ENCODE measurements at places on chromosomes 11 and 22.

- DNase-seq = no peak
These were observed 22.4 kb upstream of the SC5D start for GRCh38 chr11:121270001-121270678.

GRCh38 chr11:69971741-69972140 lies 106.4 kb upstream of the ANO1 start:
- no peak for DNase-seq

GRCh38 chr11:125286486-125286885 lies 121.9 kb downstream of the PKNOX2 start:
- no peak for DNase-seq

DNA sequence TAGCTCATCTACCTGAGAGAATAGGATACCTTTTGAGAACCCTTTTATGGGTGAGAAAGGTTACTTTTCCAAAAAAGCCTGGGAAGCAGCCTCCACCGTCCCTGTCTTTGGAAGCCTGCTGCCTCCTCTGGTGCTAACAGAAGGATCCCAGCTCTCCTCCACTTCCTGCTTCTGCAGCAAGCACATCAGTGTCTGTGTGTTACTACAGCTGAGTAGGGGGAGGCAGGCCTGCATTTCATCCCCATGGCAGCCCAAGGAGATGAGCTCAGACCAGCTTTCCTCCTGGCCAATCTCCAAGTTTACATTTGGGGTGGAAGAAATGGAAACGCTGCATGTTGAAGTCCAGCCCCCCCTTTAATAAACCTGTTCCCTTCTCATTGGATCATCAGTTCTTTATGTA lies 7.4 kb upstream of the CCDC34 start:
- DNase-seq = no peak

- no peak for DNase-seq
These were observed 70.4 kb downstream of the NCAPD3 start for GRCh38 chr11:134153147-134153905.

- DNase-seq = peak; percentile 40
These were observed at the start of gene RTN4R for GRCh38 chr22:20268279-20269012. Gene RTN4R (minus strand): TSS chr22:20268318. CDS start chr22:20268092, 226 bp downstream.

DNA sequence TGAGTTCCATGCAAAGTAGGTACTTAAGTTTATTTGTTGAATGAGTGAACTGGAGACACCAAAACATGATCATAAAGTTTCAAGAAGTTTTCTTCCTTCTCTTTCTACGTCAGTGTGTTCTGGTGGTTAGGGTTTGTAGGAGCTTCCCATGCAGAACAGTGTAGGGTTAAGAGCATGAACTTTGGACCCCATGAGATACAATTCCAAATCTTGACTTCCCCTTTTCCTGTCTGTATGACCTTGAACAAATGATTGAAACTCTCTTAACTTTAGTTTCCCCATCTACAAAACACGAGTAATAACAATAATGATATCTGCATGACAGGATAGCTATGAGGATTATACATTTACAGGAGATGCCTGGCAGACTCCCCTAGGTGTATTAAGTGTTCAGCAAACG lies 41.0 kb upstream of the TENM4 start:
- no peak for DNase-seq

DNA sequence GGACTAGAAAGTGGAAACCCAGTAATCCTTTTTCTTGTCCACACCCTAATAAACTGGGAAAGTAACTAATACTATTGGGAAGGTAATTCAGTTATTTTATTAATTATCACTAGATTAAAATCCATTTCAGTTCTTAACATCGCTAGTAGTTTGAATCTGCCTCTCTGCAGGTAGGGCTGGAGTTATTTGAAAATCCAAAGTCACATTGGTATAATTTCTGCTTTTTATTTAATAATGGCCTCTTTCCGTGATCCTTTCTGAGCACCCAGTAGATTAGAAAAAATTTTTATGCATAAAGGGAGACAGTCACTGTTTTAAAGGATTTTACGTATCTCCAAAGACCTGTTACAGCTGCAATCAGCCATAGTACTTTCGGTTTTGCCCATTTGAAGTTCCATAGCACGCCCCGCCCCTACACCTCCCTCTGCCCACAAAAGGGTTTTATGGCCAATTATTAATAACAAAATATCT lies 605 bp upstream of the COPB1 start:
- DNase-seq = peak; percentile 43

GRCh38 chr22:40178417-40179409 lies 988 bp downstream of the TNRC6B start:
- DNase-seq = peak; percentile 25

GRCh38 chr11:115652496-115652895 lies 148.3 kb upstream of the CADM1 start:
- DNase-seq = no peak

DNA sequence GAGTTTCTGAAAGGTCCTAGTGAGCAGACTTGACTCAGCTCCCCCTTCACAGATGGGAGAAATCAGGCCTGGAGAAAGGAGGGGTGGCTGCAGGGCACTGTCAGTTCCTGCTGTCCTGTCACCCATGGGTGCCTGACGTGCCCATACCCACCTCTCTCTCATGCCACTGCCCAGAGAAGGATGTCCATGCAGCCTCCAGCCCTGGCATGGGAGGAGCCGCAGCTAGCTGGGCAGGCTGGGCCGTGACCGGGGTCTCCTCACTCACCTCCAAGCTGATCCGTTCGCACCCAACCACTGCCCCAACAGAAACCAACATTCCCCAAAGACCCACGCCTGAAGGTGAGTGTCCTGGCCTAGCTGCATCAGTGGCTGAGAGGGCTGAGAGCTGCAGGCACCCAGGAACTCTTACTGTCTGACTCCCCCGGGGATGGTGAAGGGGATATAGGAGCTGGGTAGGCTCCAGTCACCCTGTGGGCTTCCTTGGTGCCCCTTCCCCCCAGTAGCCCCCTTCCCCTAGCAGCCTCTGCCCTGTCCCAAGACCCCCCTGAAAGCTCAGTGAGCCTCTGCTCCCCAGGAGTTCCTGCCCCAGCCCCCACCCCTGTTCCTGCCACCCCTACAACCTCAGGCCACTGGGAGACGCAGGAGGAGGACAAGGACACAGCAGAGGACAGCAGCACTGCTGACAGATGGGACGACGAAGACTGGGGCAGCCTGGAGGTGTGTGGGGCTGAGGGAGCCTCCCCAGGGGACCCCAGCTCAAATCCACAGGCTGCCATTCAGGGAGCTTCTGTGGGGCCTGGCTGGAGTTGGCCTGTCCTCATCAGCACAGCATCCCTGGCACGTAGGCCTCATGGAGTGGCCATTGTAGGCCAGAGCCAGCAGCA lies 11.8 kb downstream of the SCYL1 start:
- DNase-seq = no peak
